ENCODE measurements at places on chromosomes 3 and 15.

- DNase-seq = no peak
Measured at GRCh38 chr15:89401631-89402517, 67.2 kb upstream of the POLG start.

DNA sequence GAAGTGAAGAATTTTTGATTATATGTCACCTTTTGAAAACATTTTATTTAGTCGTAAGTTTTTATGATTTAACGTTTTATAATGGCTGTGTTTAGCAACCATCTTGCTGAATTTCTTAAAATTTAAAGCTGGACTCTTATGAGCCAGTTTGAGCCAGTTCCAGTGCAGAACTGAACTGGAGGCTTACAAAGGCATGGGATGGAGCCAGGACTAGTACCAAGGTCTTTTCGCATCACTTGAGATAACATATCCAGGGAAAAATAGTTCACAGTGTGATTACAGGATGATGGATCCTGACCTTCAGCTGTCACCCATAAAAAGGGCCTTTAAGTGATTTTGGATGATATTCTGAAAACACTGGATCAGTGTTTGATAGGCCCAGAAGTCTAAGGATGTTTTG, 51.0 kb downstream of the USP13 start:
- DNase-seq = no peak

- no peak for DNase-seq
Measured at GRCh38 chr15:81301385-81301784, 22.6 kb downstream of the STARD5 start.

DNA sequence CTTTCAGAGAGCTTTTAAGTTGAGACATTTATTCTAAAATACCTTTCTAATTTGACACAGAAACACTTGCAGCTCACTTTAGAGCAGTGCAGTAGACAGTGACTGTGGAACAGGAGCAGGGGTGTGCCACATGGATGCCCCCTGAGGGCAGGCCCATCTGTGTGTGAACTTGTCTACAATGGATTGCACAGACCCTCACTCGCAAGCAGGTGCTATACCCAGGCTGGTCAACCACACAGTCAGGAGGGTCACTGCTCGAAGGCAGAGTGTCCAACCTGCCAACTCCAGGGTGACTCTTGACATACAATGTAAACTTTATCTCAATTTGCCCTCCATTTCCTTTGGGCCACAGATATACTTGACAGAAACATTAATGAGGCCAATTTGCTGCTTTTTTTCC, 437.2 kb downstream of the EPHB1 start:
- no peak for DNase-seq

GRCh38 chr3:184050217-184050847, 2.5 kb upstream of the HTR3C start:
- no peak for DNase-seq

DNA sequence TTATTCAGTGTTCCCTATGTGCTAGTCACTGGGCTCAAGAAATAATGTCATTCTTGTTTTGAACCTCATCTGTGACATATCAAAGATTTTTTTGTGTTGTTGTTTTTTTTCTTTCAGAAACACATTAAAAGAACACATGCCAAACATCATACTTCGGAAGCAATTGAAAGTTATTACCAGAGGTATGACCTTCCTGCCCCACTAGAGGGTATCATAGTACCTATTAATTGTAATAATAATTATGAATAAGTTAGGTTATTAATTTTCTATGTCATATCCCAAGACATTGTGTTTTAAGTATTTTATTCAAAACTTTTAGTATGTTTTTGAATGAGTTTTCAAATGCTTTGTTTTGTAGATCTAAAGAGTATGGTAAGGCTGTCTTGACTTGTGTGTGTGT, 65.7 kb downstream of the CDIN1 start:
- no peak for DNase-seq

DNA sequence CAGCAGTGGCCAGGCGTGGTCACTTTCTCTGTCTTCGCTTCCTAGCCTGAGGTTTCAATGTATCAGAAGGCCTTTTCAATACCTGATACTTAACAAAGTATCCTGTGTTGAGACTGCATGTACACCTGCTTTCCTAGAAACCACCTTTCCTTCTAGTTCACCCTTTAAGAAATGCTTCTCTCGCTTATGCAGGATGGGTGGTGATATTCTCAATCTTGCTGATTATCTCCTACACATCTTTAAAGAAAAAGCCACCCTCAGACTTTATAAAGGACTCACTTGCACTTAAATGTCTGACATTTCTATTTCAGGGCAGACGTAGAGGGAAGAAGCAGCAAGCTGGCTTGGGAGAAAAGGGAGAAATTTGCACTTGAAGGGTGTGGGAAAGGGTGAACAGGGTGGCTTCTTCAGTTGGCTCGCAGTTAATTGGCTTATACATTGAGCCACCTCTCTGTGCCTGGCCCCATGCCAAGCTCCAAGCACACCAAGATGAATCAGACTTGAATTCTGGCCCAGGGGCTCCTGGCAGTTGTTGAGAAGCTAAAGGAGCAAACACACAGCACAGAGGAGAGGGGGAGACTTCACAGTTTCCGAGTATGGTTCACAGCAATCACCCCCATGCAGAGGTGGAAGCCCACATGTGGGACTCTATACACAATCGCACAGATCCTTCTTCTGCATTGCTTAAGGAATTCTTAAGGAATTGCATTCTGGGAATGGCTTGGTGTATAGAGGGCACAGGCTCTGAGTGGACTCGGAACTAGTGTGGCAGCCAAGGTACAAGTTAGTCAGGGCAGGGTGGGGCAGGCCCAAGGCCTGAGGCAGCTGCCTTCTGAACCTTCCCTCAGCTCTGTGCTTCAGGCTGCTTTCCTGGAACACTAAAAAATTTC, 1.3 kb downstream of the ARL6IP5 start:
- DNase-seq = peak; percentile 40

DNA sequence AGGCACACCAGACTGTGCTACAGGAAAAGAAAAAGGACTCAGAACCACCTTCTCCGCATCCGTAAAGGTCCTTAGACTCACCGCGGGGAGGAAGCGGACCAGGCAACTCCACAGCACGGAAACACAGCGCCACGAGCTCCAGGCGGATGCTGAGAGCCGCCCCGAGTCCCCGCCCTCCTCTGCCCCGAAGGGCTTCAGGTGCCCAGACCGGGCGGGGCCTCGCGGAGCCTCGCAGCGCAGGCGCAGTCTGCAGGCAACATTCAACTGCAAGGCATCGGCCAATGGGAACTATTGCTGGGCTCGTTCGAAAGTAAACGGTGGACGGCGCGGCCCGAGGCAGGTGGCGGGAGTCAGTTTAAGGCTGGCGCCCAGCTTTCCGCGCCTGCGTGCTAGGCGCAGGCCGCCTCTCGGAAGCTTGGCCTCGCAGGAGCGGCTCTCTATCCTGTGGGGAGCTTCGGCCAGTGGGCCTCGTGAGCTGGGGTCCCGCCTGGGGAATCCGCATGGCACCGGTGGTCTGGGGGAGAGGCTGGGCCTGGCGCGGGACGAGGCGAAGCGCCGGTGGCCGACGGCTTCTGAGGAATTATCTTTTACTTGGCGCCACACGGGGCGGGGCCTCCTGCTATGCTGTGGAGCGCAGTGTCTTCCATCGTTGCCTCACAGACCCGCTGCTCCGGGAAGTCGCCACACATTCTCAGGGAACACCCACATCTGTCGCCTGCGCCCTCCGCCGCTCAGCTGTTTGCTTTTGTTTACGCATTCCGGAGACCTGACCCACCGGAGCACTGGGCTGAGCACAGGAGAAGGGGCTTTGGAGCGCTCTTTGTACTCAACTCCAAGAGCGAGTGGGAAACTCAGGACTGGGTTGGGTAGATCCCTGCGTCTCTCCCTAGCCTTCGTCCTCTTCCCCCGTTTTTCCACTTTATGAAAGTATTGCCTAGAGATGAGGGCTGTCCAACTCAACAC, at the start of gene TRIM59:
TRIM59 (minus strand) TSS at position 151 of the 963 bp plus-strand sequence. CDS start 10,603 bp downstream, outside the sequence.
- no peak for DNase-seq

- no peak for DNase-seq
Measured at GRCh38 chr15:91529534-91529933, 324.0 kb upstream of the SLCO3A1 start.

GRCh38 chr3:113174801-113175485, 36.4 kb upstream of the BOC start:
- no peak for DNase-seq

GRCh38 chr3:97821287-97821773, 481 bp upstream of the CRYBG3 start:
- peak; percentile 83 for DNase-seq

DNA sequence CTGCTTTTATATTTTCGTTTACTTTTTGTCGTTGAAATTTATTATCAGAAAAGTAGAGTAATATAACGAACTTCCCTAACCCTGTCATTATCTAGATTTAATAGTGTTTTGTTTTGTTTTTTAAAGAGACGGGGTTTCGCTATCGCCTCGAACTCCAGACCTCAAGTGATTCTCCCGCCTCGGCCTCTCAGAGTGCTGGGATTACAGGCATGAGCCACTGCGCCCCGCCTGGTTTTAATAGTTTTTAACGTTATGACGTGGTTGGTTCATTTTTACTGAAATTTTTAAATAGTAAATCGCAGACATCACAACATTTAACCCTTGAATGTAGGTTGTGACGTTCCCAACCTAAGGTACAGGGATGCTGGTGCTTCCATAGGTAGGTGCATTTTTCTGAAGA, 1.0 kb downstream of the NGRN start:
- no peak for DNase-seq

DNA sequence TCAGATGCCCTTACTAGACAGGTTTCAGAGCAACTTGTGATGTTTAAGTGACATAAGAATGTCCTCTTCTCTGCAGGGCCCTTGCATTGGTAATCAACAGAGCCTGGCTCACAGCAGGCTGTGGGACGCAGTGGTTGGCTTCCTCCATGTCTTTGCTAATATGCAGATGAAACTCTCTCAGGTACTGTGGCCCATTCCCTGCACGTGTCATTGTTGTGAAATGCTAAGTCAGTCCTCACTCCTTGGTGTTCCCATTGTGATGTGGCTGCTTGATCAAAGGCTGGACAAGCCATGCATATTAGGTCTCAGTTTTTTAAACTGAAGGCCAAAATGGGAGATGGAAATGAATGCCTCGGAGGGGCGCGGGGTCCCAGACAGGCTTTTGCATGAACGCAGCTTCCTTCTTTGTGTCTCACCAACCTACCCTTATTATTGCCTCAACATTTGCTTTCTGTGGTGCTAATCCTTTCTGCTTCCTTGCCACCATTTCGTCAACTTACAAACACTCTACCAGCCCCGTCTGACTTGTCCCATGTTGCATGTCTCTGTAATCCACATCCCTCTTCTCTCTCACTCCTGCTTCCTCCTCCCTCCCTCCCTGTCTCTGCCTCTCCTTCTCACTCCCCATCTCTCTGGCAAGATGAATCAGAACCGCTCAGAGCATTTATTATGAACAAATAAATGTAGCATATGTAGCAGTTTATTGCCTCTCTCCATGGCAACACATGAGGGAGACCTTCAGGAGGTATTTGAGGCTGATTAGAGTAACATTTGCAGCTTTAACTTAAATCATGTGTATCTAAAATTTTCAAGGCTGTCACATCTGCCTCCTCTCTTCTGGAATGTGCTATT, 133.2 kb upstream of the CHRM5 start:
- DNase-seq = no peak

GRCh38 chr15:55334997-55335396, 16.0 kb downstream of the PIGB start:
- no peak for DNase-seq

Data from DMS79 treated with DMSO at 0.1 percent for 48 hours (cell line).